ENCODE measurements at places on chromosomes 1 and 21. TPM values are rescaled to one million over a fixed set of nuclear protein-coding genes. Genes with fewer than 3 reads are reported as not detected.

The RUNX3 gene
- polyA plus RNA-seq = 0.22 TPM

The CA14 gene
- polyA plus RNA-seq = 8.5 TPM

The EFNA3 gene
- 5.7 TPM for polyA plus RNA-seq

The LCE3E gene
- not detected for polyA plus RNA-seq

The WNT2B gene
- polyA plus RNA-seq = 0.32 TPM

The LCE2A gene
- not detected for polyA plus RNA-seq

The ZMYND12 gene
- 0.71 TPM for polyA plus RNA-seq

The MYCL gene
- polyA plus RNA-seq = 1.7 TPM

The LRRC42 gene
- 27.2 TPM for polyA plus RNA-seq

The SERPINC1 gene
- polyA plus RNA-seq = 156 TPM

The LORICRIN gene
- not detected for polyA plus RNA-seq

The TLCD4 gene
- 4.7 TPM for polyA plus RNA-seq

The CFAP74 gene
- 0.62 TPM for polyA plus RNA-seq

The CDC20 gene
- polyA plus RNA-seq = 57.9 TPM

The MATN1 gene
- 0.03 TPM for polyA plus RNA-seq

The ZNF648 gene
- polyA plus RNA-seq = 0.43 TPM

The C1orf210 gene
- 7.1 TPM for polyA plus RNA-seq

The RNF19B gene
- 20.9 TPM for polyA plus RNA-seq

The ATP5IF1 gene
- 97.7 TPM for polyA plus RNA-seq

The FMO3 gene
- polyA plus RNA-seq = not detected

The SGIP1 gene
- 0.01 TPM for polyA plus RNA-seq

The GON4L gene
- 14.6 TPM for polyA plus RNA-seq

The NUAK2 gene
- polyA plus RNA-seq = 0.68 TPM

The HMGCL gene
- polyA plus RNA-seq = 48.7 TPM

The CAMK2N1 gene
- 32.7 TPM for polyA plus RNA-seq

The PADI1 gene
- not detected for polyA plus RNA-seq

The LMX1A gene
- polyA plus RNA-seq = not detected

The ALX3 gene
- polyA plus RNA-seq = not detected

The CNKSR1 gene
- 9.7 TPM for polyA plus RNA-seq

The KCNA2 gene
- polyA plus RNA-seq = not detected

The SLC30A10 gene
- polyA plus RNA-seq = 27.0 TPM

The PTCH2 gene
- polyA plus RNA-seq = 1.5 TPM

The CASZ1 gene
- polyA plus RNA-seq = 1.9 TPM

The F13B gene
- polyA plus RNA-seq = 0.41 TPM

The SYTL1 gene
- polyA plus RNA-seq = 11.1 TPM

The SLAMF7 gene
- not detected for polyA plus RNA-seq

The CFAP141 gene
- polyA plus RNA-seq = not detected

The VHLL gene
- not detected for polyA plus RNA-seq

The SELENON gene
- polyA plus RNA-seq = 8.0 TPM

The RAB42 gene
- polyA plus RNA-seq = 170 TPM

The DRAXIN gene
- not detected for polyA plus RNA-seq

The CR1L gene
- not detected for polyA plus RNA-seq

The MTARC1 gene
- 14.5 TPM for polyA plus RNA-seq

The FAM131C gene
- polyA plus RNA-seq = 0.10 TPM

The SOX13 gene
- polyA plus RNA-seq = 19.0 TPM

The CXADR gene
- 110 TPM for polyA plus RNA-seq

The HCN3 gene
- 10.2 TPM for polyA plus RNA-seq

Data from HepG2 (cell line).